ENCODE measurements at places on chromosomes 16 and 17. TPM values are rescaled to one million over a fixed set of nuclear protein-coding genes. Genes with fewer than 3 reads are reported as not detected.

Gene TP53TG3C
- polyA plus RNA-seq: not detected

Gene KRT17
- polyA plus RNA-seq: 1.1 TPM

Gene ADGRG3
- 0.18 TPM for polyA plus RNA-seq

Gene NPIPA7
- polyA plus RNA-seq: 19.0 TPM

Gene SPNS2
- 32.3 TPM for polyA plus RNA-seq

Gene OR1F1
- polyA plus RNA-seq: not detected

Gene GDPD3
- 13.6 TPM for polyA plus RNA-seq

Gene RNF112
- polyA plus RNA-seq: 1.3 TPM

Data from left kidney (tissue), 8 donors.